ENCODE measurements at places on chromosomes 3 and 15.

DNA sequence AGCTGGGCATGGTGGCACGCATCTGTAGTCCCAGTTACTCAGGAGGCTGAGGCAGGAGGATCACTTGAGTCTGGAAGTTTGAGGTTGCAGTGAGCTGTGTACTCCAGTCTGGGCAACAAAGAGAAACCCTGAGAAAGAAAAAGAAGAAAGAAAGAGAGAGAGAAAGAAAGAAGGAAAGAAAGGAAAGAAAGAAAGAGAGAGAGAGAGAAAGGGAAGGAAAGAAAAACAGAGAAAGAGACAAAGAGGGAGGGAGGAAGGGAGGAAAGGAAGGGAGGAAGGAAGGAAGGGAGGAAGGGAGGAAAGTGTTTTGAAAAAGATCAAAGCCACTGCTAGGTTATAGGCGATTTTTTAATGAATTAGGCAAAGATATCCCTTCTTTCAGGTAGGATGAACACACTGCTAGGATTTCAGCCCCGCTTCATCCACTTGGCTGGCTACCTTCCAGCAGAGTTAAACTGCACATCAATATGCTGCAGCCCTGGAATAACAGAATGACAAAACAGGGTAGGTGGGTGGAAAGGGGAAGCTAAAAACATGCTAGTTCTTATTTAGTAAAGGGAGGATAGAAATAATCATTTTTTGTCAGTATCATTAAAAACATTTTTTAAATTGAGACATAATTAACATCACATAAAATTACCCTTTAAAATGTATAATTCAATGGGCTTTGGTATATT is 12.8 kb upstream of the PPARG start:
- no peak for DNase-seq

- no peak for DNase-seq
These were observed 193.9 kb downstream of the ADAMTS17 start for GRCh38 chr15:100147828-100148227.

GRCh38 chr3:52238193-52238760 is 681 bp downstream of the TWF2 start:
- no peak for DNase-seq

GRCh38 chr3:34793057-34793456 is 846.3 kb upstream of the ARPP21 start:
- DNase-seq: no peak

- DNase-seq: no peak
These were observed 23.3 kb upstream of the C15orf39 start for GRCh38 chr15:75178171-75178937.
